ENCODE measurements at places on chromosomes 5 and 9. TPM values are rescaled to one million over a fixed set of nuclear protein-coding genes. Genes with fewer than 3 reads are reported as not detected.

- DNase-seq = peak; percentile 39
- peak overlapping the region; percentile 42 for H3K4me3 ChIP-seq
- H3K4me1 ChIP-seq = peaks cover 16% of the 10 kb centered on the region
- H3K27ac ChIP-seq = no peak overlapping the region
- H3K36me3 ChIP-seq = no peaks in the 10 kb centered on the region
- H3K27me3 ChIP-seq = peaks cover 39% of the 10 kb centered on the region
These were observed 59.5 kb upstream of the PCA3 start for GRCh38 chr9:76704593-76705204.

GRCh38 chr5:154652746-154653417 is 102.3 kb upstream of the LARP1 start:
- no peaks in the 10 kb centered on the region for H3K27me3 ChIP-seq
- no peak for DNase-seq
- H3K4me3 ChIP-seq = no peak overlapping the region
- H3K27ac ChIP-seq = no peak overlapping the region
- H3K36me3 ChIP-seq = no peaks in the 10 kb centered on the region

GRCh38 chr5:66080664-66081063 is 63.4 kb upstream of the SREK1 start:
- no peak for DNase-seq
- H3K27ac ChIP-seq = no peak overlapping the region
- no peaks in the 10 kb centered on the region for H3K4me1 ChIP-seq
- H3K36me3 ChIP-seq = peaks cover 66% of the 10 kb centered on the region

DNA sequence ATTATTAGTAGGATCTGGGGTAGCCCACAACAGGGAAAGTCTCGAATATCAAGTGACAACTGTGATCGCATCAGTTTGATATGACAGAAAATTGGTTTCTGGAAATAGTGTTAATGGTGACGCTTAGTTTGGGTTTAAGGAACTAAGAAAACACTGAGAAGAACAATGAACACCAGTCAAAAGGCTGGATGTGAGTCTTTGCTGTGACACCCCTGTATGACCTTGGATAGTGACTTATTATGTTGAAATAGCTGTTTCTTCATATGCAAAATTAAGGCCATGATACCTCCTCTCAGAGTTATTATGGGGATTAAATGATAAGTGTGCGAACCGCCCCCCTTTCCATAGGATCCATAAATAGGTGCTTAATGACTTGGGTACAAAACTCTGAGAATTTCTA is 926 bp downstream of the DNAJC25 start:
- H3K4me3 ChIP-seq = peak overlapping the region; percentile 90
- no peak for DNase-seq

GRCh38 chr9:99109522-99109921 is 4.6 kb downstream of the TGFBR1 start:
- no peaks in the 10 kb centered on the region for H3K4me1 ChIP-seq
- no peak overlapping the region for H3K4me3 ChIP-seq
- H3K36me3 ChIP-seq = no peaks in the 10 kb centered on the region
- no peak overlapping the region for H3K27ac ChIP-seq
- no peaks in the 10 kb centered on the region for H3K27me3 ChIP-seq

DNA sequence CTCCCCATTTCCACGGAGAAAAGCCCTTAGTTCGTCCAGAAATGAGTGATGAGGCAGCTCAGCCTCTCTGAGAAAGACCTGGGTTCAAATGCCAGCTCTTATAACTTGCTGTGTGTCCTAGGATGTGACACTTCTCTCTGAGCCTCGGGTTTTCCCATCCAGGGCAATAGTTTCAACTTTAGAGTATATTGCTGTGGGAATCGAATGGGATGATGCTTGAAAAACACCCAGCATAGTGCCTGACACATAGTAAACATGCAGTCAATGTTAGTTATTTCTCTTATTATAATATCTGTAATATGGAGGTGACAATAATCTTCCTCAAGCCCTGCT is 430 bp upstream of the MAPKAP1 start:
- peak overlapping the region; percentile 92 for H3K27ac ChIP-seq
- no peaks in the 10 kb centered on the region for H3K36me3 ChIP-seq
- no peaks in the 10 kb centered on the region for H3K27me3 ChIP-seq
- no peak overlapping the region for H3K4me3 ChIP-seq

- H3K27ac ChIP-seq = no peak overlapping the region
- H3K36me3 ChIP-seq = no peaks in the 10 kb centered on the region
- no peak overlapping the region for H3K4me3 ChIP-seq
- H3K27me3 ChIP-seq = no peaks in the 10 kb centered on the region
- DNase-seq = no peak
- no peaks in the 10 kb centered on the region for H3K4me1 ChIP-seq
These were observed 180.4 kb downstream of the GAS1 start for GRCh38 chr9:86766912-86767311.

DNA sequence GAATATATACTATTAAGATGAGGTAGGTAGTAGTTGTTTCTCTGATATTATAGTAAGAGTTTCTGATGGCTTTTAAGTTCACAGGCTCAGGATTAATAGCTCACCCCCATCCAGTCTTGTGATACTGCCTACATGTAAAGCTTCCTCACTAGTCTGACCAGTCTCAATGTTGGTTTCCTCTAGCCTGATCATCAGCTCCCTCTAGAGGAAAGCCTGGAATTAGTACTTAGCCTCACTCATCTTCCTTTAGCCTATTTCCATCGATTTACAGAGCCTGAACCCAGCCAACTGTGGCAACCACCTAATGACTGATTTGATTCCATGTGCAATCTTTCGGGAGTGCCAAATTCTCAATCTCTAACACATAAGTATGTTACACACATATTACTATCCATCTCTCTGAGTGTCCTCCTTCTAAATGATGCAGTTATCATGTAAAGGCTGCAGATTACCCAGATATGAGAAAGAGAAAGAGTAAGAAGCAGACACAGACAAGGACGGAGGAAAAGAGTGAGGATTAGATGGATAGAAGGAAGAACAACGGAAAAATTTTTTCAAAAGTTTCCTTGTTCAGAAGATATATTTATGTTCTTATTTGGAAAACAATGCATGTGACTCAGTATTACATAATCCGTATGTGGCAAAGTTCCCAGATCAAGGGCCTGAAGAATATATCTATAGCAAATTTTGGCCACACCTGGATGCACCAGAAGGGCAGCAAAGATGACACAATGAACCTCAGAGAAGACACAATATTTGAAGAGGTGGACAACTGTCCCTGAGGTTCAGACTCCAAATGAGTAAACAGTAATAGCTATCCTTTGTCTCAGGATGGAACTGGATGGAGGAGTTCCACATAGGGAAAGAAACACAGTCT is 333.7 kb downstream of the ELAVL2 start:
- H3K27me3 ChIP-seq = no peaks in the 10 kb centered on the region
- peak overlapping the region; percentile 24 for H3K4me3 ChIP-seq
- no peaks in the 10 kb centered on the region for H3K36me3 ChIP-seq
- H3K27ac ChIP-seq = no peak overlapping the region
- H3K4me1 ChIP-seq = no peaks in the 10 kb centered on the region
- DNase-seq = peak; percentile 46

- H3K4me3 ChIP-seq = no peak overlapping the region
- DNase-seq = no peak
- H3K36me3 ChIP-seq = no peaks in the 10 kb centered on the region
- peaks cover 34% of the 10 kb centered on the region for H3K4me1 ChIP-seq
- H3K27me3 ChIP-seq = no peaks in the 10 kb centered on the region
- peak overlapping the region; percentile 96 for H3K27ac ChIP-seq
These were observed 87.6 kb downstream of the ADRB2 start for GRCh38 chr5:148913985-148914431.

GRCh38 chr9:112097712-112098688 is 77.1 kb downstream of the SUSD1 start:
- peak; percentile 60 for DNase-seq
- no peak overlapping the region for H3K4me3 ChIP-seq
- no peaks in the 10 kb centered on the region for H3K27me3 ChIP-seq
- no peaks in the 10 kb centered on the region for H3K4me1 ChIP-seq
- H3K36me3 ChIP-seq = no peaks in the 10 kb centered on the region
- H3K27ac ChIP-seq = no peak overlapping the region

GRCh38 chr5:39775086-39775796 is 350.5 kb upstream of the DAB2 start:
- H3K4me1 ChIP-seq = no peaks in the 10 kb centered on the region
- peaks cover 4% of the 10 kb centered on the region for H3K27me3 ChIP-seq
- no peaks in the 10 kb centered on the region for H3K36me3 ChIP-seq
- no peak overlapping the region for H3K27ac ChIP-seq
- no peak overlapping the region for H3K4me3 ChIP-seq

GRCh38 chr5:137206030-137206715 is 293.0 kb downstream of the SPOCK1 start:
- H3K27me3 ChIP-seq = no peaks in the 10 kb centered on the region
- no peak overlapping the region for H3K27ac ChIP-seq
- H3K4me3 ChIP-seq = no peak overlapping the region
- H3K4me1 ChIP-seq = peaks cover 10% of the 10 kb centered on the region
- H3K36me3 ChIP-seq = no peaks in the 10 kb centered on the region
- DNase-seq = no peak

- H3K36me3 ChIP-seq = no peaks in the 10 kb centered on the region
- H3K4me3 ChIP-seq = no peak overlapping the region
- H3K27ac ChIP-seq = no peak overlapping the region
- no peaks in the 10 kb centered on the region for H3K4me1 ChIP-seq
These were observed 30.5 kb downstream of the EPB41L4B start for GRCh38 chr9:109290385-109290784.

- DNase-seq = no peak
- H3K4me3 ChIP-seq = no peak overlapping the region
- H3K27ac ChIP-seq = no peak overlapping the region
- H3K4me1 ChIP-seq = no peaks in the 10 kb centered on the region
These were observed 184.1 kb upstream of the ADRA1B start for GRCh38 chr5:159732220-159732619.

GRCh38 chr9:126862104-126862761 is 1.8 kb downstream of the ZBTB34 start:
- no peak overlapping the region for H3K27ac ChIP-seq
- peak overlapping the region; percentile 90 for H3K4me3 ChIP-seq
- peaks cover 30% of the 10 kb centered on the region for H3K36me3 ChIP-seq
- H3K4me1 ChIP-seq = no peaks in the 10 kb centered on the region

- H3K4me3 ChIP-seq = no peak overlapping the region
- no peaks in the 10 kb centered on the region for H3K4me1 ChIP-seq
- H3K36me3 ChIP-seq = no peaks in the 10 kb centered on the region
- H3K27ac ChIP-seq = no peak overlapping the region
- no peaks in the 10 kb centered on the region for H3K27me3 ChIP-seq
These were observed 175.6 kb downstream of the TMEM161B start for GRCh38 chr5:88092958-88093605.

GRCh38 chr5:56685503-56686217 is 129.7 kb upstream of the MAP3K1 start:
- H3K27me3 ChIP-seq = no peaks in the 10 kb centered on the region
- no peak overlapping the region for H3K4me3 ChIP-seq

DNA sequence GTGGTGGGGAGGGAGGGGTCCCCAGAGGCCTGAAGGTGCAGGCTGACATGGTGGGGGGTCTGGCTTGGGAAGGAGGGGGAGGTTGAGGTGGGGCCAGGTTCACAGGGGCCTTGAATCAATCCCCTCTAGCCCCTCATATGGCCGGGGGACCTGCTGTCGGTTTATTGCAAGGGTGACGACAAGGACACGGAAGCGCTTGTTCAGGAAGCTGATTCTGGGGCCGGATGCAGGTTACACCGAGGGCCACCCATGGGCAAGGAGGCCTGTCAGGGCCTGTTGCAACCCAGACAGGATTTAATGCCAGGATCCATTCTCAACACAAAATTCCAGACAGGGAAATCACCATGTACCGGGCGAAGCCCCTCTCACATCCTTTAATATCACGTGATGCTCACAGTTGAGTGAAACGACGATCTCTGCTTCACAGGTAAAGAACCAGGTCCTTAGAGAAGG is 41.6 kb upstream of the SYNPO start:
- H3K27me3 ChIP-seq = no peaks in the 10 kb centered on the region
- H3K27ac ChIP-seq = peak overlapping the region; percentile 99
- DNase-seq = no peak
- H3K4me3 ChIP-seq = no peak overlapping the region
- H3K36me3 ChIP-seq = no peaks in the 10 kb centered on the region

DNA sequence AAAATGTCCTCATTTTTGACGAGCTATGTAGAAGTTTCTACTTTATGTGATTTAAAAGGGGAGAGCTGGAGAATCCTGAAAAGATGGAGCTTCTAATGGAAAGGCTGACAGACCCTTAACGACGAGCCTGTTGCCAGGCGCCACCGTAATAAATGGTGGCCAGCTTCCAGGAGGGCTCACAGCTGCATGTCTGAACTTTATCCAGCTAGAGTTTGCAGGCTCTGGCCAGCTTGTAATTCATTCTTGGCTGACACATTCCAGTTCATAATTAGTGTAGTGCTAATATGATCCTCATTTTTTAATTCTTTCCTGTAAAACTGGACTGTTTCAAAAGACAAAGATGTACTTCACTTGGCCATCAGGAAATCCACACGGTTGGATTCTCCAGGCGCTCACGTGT is 246.7 kb downstream of the GAS1 start:
- no peaks in the 10 kb centered on the region for H3K27me3 ChIP-seq
- H3K4me1 ChIP-seq = peaks cover 10% of the 10 kb centered on the region
- H3K36me3 ChIP-seq = no peaks in the 10 kb centered on the region
- no peak overlapping the region for H3K4me3 ChIP-seq

- H3K36me3 ChIP-seq = peaks cover 76% of the 10 kb centered on the region
- no peaks in the 10 kb centered on the region for H3K4me1 ChIP-seq
- no peak overlapping the region for H3K4me3 ChIP-seq
- no peak overlapping the region for H3K27ac ChIP-seq
- no peak for DNase-seq
These were observed 27.2 kb downstream of the SETX start for GRCh38 chr9:132327537-132327936.

DNA sequence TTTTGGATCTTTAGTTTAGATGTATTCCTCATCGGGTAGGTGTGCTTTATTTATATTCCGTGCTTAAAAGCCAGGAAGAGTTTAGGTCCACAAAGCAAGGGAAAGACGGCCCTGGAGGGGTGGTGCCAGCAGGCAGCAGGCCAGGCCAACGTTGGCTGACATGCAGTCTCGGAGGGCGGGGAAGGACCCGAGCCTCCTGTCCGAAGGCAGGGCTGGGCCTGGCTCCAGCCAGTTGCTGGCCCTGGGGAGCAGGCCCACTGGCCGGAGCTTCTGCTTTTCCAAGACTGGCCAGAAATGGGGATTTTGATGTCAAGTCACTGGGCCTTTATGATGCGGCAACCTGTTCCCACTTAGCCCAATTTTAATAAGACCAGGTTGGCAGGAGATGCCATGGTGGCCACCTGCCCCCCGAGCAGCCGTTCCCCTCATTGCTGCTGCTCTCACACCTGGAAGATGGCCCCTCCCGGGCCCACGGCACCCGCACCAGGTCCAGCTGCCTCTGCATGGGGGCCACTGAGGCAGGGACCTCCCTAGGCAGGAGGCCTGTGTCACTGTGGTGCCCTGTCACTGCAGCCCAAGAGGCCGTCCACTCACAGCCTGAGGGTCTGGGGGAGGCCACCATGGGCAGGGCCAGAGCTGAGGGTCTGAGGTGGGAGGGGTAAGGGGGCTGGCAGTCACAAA is 23.2 kb downstream of the LPCAT1 start:
- H3K4me1 ChIP-seq = no peaks in the 10 kb centered on the region
- H3K27ac ChIP-seq = no peak overlapping the region
- DNase-seq = no peak
- no peak overlapping the region for H3K4me3 ChIP-seq
- H3K36me3 ChIP-seq = peaks cover 13% of the 10 kb centered on the region

SAXO1 gene
- polyA plus RNA-seq = 0.03 TPM

F12 gene
- polyA plus RNA-seq = 3.8 TPM

CDH6 gene
- polyA plus RNA-seq = 1.4 TPM

FOXD4L4 gene
- polyA plus RNA-seq = 0.13 TPM

SOHLH1 gene
- not detected for polyA plus RNA-seq

MRPS2 gene
- polyA plus RNA-seq = 113 TPM

LSM11 gene
- 0.95 TPM for polyA plus RNA-seq

CARD9 gene
- polyA plus RNA-seq = 1.7 TPM

All from SK-N-SH (cell line).